Stimulated activated CD4-positive, alpha-beta T cell treated with anti-CD3 and anti-CD28 coated beads, TNF-alpha, amount 100 ng/mL, for 48 hours (primary cell): ENCODE measurements at places on chromosomes 5 and 9.

DNA sequence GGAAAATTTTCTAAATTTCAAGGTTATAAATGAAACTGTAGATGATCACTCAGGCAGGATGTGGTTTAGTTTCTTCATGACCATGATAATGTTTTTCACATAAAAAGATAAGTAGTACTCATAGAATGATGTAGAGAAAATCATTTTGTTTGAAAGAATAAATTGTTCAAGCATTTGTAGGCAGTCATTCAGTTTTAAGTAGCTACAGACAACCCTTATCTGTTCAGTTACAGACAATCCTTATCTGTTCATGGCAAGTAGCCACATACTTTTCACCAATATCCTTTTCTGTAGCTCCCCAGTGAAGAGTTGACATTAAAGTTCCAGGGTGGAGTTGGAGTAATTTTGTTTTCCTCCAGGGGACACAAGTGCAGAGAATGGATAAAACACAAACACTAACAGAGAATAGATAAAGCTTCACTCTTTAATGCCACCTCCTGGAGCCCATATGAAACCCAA lies 278.1 kb upstream of the TNC start:
- DNase-seq, result no peak

DNA sequence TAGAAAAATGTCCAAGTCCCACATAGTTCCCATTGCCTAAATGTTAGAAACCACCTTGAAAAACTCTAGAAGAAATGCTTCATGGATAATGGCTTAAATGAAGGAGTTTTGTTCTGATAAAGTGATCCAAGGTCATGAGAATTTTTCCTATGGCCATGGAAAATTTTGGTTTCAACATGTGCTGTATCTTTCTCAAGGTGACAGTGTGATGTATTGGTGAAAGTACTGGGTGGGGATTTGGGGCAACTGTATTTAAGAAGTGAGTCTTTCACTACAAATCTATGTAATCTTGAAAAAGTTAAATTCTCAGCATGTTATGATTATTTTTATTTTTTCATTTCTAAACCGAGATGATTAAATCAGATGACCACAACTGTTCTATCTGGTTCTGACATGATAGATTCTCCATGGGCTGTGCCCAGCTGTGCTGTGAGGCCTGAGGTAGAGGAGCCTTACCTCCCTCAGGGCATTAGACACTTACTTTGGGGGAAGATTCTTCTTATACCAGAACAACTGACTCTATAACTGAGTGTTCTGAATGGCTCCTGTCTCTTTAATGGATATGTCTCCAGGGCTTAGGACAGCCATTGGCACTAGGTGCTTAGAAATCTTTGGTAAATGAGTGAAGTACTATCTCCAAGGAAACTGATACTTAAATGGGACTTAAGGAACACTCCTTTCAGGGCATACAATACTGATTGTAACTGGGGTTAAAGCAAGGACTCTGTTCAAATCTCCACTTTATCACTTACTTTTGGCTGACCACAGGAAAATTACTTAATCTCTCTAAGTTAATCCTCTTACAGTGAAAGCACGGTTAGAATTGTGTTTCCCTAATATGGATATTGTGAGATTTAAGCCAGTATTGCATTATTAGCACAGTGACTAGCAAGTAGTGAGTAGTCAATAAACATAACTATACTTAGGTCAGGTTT lies 397.4 kb upstream of the MEF2C start:
- no peak for DNase-seq

- no peak for DNase-seq
Measured at GRCh38 chr5:77843570-77844372, 67.6 kb upstream of the TBCA start.

DNA sequence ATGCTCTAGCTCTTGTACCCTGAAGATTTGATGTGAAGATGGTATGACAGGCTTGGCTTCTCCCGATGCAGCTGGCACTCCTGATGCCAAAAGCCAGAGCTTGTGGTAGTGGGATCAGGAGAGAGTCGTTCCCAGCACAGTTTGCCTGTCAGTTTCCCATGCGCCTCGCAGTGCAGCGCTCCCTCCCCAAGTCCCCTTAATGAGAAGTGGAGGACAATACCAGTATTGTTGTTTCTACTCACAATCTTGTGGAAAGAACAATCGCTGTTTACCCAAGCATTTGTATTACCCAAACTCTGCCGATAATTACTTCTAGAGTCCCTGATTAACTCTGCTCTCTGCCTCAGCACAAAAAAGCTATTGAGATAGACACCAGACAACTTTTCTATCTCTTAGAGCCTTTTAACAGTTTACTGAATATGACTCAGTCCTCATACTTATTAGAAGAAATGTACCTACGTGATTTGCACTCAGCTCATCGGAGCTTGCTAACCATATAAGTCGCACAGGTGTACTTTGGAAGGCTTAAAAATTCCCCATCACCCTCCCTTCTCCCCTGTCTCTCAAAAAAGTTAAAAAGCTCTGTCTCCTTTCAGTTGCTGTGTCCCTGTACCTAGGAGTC lies 283.2 kb upstream of the TMEM161B start:
- DNase-seq, result no peak

GRCh38 chr5:133034064-133034463 lies 7.7 kb upstream of the ZCCHC10 start:
- DNase-seq, result no peak

DNA sequence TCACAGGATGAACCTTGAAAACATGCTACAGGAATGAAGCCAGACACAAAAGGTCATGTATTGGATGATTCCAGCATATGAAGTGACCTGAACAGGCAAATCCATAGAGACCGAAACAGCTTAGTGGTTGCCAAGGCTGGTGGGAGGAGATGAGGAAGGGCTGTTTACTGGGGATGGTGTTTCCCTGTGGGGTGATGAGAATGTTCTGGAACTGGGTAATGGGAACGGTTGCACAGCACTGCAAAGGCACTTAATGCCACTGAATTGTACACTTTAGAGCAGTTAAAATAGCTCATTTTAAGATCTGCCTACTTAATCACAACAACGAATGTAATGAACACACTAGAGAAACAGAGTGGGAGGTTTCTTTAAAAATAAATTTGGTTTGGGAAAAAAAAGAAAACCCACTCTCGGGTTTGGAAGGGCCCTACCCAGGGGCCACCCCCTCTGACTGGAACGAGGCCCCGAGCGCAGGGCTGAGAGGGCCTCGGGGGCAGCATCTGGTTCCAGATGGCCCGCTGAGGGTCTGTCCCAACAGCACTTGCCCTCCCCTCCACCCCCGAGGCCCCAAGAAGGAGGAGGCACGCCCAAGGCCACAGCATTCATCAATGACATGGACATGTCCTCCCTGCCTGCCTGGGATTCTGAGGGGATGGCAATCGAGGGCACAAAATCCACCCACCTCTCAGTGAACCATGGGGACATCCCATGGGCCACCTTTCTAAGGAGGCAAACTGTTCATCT lies 31.7 kb downstream of the SARDH start:
- DNase-seq, result no peak

DNA sequence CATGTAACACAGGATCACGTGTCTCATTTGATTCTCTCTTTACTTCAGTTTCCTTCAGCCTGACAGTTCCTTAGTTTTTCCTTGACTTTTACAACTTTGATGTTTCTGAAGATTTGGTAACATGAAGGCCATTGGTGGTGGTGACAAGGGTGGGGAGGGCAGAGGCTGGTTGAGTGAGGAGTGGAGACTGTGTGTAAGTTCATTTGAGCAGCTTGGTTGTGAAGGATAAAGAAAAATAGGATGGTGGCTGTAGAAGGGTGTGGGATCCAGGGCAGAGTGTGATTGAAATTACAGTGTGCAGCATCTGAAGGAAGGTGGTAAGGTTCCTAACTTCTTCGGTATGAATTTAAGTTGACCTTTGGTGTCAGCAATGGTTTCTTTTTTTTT lies 20.4 kb downstream of the SUB1 start:
- DNase-seq, result no peak

- no peak for DNase-seq
Measured at GRCh38 chr5:98217138-98217537, 556.3 kb upstream of the RGMB start.

- no peak for DNase-seq
Measured at GRCh38 chr5:69032009-69032408, 61.8 kb upstream of the SLC30A5 start.

- no peak for DNase-seq
Measured at GRCh38 chr5:13553896-13554295, 390.6 kb downstream of the DNAH5 start.
